ENCODE measurements at places on chromosomes 11 and 22.

- no peak for DNase-seq
These were observed 14.3 kb upstream of the MUC2 start for GRCh38 chr11:1060410-1060809.

GRCh38 chr11:17331669-17332068 is 19.9 kb upstream of the NCR3LG1 start:
- DNase-seq = no peak

DNA sequence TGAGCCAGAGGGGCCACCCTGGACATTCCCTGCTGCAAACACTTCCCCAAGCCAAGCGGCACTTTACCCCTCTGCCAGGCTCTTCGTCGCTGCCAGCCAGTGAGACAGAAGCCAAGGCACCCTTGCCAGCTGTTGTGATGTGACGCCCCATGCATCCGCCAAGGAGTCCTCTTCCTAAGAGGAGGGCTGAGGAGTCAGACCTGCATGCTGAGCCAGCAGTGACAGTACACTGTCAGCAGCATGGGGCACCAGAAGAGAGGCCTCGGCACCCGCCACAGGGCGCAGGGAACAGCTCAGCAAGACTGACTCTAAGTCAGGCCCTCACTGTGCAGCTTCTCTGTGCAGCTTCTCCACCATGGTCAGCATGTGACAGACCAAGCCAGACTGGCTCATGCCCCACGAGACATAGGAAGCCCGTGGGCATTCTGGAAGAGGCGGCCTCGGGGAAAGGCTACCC is 26.4 kb downstream of the VPS37C start:
- peak; percentile 74 for DNase-seq

- no peak for DNase-seq
These were observed 238.8 kb downstream of the TTC28 start for GRCh38 chr22:28440592-28441390.

GRCh38 chr11:119999220-119999619 is 138.7 kb downstream of the TRIM29 start:
- DNase-seq = no peak

DNA sequence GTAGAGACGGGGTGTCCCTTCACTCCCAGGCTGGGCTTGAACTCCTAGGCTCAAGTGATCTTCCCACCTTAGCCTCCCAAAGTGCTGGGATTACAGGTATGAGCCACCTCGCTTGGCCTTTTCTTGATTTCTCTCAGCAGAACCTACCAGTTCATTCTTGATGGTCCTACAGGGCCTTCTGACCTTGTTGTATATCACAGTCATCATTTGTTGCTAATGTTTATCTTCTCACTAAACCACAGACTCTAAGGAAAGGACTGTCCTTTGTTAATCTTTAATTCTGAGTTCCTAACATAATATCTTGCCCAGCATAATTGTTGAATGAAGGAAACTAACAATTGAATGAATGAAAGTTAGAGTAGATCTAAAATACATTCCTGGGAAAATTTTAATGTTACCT is 22.0 kb upstream of the ZC3H12C start:
- DNase-seq = no peak

GRCh38 chr22:31828739-31829138 is 74.9 kb downstream of the DEPDC5 start:
- DNase-seq = no peak

DNA sequence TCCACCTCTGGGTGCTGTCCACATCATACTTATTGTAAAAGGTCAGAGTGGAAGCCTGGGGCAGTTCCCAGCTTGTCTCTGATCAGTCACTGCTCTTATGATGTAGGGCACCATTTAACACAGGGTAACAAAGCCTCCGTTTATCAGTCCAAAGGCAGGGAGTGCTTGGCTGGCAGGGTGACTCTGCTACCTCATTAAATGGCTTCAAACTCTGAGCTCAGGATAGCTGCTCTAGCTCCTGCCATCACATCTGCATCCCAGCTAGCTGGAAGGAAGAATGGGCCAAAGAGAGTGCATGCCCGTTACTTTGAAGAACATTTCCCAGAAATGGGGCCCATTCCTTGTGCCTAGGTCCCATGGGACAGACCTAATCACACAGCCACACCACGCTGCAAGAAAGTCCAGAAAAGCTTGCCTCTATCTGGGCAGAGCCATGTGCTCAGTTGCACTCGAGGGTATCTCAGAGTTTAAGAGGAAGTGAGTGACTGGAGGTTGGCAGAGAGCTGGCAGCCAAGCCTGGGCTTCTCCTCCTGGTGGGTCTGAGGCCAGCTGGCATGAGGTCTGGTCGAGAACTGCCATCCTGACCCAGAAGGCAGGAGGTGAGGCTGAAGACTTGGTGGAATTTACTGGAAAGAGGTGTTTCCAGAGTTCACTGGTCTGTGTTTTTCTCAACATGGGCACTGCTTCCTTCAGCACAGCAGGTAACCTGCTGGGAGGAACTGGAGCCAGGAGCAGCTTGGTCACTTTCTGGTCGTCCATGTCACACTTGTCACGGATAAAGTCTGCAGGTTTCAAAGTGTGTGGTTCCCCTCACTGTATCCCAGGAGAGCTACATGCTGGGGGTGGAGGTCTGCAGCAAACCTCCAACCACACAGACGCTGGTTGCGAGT is 935.7 kb downstream of the BRD1 start:
- peak; percentile 39 for DNase-seq

GRCh38 chr11:72278905-72279304 is 34.9 kb upstream of the PHOX2A start:
- no peak for DNase-seq

- no peak for DNase-seq
These were observed 37.4 kb downstream of the PRR5L start for GRCh38 chr11:36333468-36333867.

DNA sequence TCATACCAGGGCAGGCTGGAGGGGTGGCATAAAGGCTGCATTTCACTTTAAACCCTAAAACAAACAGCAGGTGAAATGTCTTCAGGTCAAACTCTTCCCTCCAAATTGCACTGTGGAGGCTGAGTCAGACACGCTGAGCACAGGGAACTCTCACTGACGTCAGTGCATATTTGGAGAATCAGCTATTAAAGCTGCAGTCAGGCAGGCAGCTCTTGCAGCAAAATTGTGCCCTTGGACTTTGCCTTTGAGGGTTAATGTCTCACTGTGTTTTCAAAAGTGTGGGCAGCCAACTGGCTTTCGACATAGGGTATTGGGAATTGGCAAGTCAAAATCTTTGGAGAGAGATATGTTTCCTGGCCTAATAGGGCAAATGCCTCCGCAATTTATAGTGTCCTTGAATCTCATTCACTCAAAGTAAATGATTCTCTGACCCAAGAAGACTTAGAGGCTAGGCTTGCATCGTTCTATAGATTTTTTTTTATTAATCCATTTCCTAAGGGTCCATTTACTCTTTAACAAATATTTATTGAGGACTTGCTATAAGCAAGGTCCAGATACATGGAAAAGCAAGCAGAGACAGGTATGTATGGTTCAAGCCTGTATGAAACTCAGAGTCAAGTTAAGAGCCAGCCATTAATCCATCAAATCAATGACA is 27.7 kb upstream of the SMCO4 start:
- no peak for DNase-seq

- DNase-seq = no peak
These were observed 23.3 kb downstream of the LRP5 start for GRCh38 chr11:68335683-68336082.

- DNase-seq = no peak
These were observed 13.1 kb upstream of the YAP1 start for GRCh38 chr11:102097186-102097585.

GRCh38 chr11:106187860-106188456 is 110.5 kb downstream of the AASDHPPT start:
- no peak for DNase-seq

Measured in Right ventricle myocardium inferior (tissue), 1 donor.